ENCODE measurements at places on chromosomes 5 and 9.

GRCh38 chr5:59790776-59791475, 102.6 kb downstream of the PDE4D start:
- no peak for DNase-seq

- no peak for DNase-seq
These were observed 3.3 kb upstream of the LCN2 start for GRCh38 chr9:128145951-128146351.

- DNase-seq: no peak
These were observed 344.1 kb upstream of the RPS23 start for GRCh38 chr5:82622205-82622604.

GRCh38 chr5:178849316-178849715, 10.4 kb upstream of the ZNF354B start:
- DNase-seq: no peak

DNA sequence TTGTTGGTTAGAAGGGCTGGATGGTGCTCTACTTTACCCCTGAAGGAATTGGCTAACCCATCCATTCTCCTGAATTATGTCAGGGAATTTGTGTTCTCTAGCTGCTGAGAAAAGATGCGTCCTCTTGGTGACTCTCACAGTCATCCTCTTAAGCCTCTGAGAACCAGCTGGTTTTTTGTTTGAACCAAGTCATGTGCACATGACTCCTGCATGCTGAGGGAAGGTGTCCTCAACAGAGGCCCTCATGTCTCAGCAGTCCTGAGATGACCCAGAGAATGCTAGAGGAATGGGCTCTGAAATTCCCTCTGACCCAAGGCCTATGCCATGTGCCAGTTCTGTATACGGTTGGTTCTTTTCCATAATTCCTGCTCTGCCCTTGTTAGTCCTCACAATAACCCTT, 10.4 kb upstream of the C5orf63 start:
- DNase-seq: no peak

GRCh38 chr9:134252084-134252830, 74.0 kb upstream of the RXRA start:
- no peak for DNase-seq

DNA sequence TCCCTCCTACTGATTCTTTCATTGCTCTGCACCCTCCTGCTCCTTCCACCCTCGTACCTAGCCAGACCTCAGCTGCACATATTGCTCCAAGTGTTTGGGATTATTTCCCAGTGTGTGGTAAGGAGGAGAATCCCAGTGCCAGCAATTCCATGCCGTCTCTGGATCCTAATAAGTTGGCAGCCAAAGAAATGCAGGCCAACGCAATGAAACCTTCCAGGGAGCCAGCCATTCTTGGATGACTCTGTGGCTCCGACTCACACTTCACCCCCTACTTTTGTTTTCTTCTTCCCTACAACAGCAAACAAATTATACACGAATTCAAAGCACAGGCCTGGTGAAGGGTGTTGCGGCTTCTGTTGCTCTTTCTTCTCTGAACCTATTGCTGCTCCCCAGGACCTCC, 82.5 kb upstream of the SLC1A3 start:
- no peak for DNase-seq

GRCh38 chr5:4083591-4084337, 488.1 kb downstream of the IRX1 start:
- no peak for DNase-seq

All from effector CD8-positive, alpha-beta T cell (primary cell).